Stimulated activated CD4-positive, alpha-beta T cell treated with anti-CD3 and anti-CD28 coated beads, TNF-alpha, amount 100 ng/mL, for 4 hours (primary cell): ENCODE measurements at places on chromosomes 12 and 14.

DNA sequence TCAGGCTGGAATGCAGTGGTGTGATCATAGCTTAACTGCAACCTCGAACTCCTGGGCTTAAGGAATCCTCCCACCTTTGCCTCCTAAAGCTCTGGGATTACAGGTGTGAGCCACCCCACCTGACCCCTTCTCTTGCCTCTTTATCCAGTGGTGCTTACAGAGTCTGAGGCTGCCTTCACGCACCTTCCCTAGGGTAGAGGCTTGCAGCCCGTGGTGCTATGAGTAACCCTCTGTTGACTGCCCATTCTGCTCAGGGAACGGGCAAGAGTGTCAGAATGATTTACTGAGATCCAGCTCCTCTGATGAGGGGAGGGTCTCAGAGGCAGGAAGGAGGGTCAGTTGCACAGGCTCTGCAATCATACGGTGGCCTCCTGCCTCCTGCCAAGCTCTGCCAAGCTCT, 125.1 kb upstream of the TBX3 start:
- DNase-seq: no peak

GRCh38 chr14:22531451-22532344, 57.3 kb downstream of the DAD1 start:
- no peak for DNase-seq

GRCh38 chr14:99234961-99235571, 36.9 kb downstream of the BCL11B start:
- peak; percentile 70 for DNase-seq

DNA sequence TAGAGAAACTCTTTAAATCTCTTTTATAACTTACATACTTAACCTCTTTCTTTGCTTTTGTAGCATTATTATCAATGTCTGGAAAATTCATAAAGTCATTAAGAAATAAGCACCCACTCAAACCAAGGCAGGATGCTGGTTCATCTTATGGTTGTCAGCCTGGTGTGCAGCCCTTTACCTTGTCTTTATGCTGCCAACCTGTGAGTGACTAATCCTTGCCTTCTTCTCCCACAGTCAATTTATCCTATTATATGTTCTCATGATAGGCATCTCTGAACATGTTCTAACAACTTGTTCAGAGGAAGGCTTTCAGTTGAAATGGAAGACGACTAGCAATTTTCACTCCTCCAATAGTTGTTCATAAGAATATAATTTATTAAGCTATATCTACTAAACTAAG, 186.9 kb upstream of the CAND1 start:
- DNase-seq: no peak

GRCh38 chr12:4114986-4115385, 158.6 kb upstream of the CCND2 start:
- DNase-seq: no peak

DNA sequence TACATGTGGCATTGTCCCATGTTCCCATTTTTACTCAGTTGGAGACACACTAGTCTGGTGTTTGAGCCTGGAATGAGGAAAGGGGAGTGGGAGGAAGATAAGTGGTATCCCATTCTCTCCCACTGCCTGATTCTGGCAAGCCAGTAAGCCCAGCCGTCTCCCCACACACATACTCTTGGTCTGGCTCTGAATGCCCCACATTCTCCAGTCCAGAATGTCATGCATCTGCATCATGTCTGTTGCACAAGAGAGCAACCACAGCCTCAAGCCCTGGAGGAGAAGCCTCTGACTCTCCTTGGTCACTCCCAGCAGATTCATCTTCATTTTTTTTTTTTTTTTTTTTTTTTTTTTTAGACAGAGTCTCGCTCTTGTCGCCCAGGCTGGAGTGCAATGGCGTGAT, 48.0 kb downstream of the DRAM1 start:
- DNase-seq: no peak

DNA sequence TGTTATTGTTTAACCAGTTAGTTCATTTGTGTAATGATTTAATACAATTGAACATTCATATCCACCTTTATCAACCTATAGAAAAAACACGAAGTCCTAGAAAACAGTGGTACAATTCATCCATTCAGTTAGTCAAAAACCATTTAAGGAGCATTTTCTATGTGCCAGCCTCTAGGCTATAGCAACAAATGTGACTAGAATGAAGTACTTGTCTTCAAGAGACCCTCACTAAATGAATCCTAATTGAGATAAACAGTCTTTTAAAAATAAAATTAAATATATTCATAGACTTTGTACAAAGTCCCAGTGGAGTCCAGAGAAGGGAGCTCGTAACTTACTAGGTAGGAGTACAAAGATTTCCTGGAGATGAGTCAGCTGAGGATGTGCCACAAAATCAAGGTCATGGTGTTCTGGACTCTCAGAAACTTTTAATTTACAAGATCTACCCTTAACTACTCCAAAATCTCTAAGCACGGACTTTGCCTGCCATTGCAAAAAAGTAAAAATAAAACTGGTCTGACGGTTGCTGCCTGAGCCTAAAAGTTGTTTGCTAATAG, 430.7 kb upstream of the DCN start:
- no peak for DNase-seq

DNA sequence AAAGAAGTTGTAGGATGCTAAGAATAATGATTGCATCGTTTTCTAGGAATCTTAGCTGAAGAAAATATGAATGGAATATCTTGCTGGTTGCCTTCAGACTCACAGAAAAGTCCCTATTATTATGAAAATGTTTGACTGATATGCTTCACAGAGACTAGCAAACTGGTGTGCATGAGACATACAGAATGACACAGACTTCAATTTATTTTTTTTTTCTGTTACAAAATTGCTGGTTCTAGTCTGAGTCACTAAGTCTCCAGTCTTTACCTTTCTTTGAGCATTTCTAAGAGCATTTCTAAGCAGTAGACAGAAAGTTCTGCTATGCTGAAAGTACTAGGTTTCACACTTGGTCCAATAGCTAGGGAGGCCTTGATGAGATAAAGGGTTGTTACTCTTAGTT, 377.6 kb upstream of the ATP2B1 start:
- no peak for DNase-seq

DNA sequence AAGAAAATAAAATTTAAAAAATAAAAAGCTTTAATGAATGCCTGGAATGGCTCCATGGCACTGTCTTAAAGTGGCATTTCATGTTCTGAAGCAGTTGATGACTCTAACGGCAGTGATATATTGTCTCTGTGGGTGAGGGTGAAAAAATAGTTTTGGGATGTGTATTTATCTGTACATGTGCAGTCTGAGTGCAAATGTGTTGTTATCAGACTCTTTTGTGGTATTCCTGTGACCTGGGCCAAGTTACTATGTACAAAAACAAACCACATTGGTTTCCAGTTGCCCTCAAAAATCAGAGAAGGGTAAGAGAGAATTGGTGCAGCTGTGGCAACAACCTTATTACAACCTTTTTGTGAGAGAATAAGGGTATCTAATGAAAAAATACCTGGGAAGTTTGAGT, 81.7 kb upstream of the CCDC91 start:
- no peak for DNase-seq

DNA sequence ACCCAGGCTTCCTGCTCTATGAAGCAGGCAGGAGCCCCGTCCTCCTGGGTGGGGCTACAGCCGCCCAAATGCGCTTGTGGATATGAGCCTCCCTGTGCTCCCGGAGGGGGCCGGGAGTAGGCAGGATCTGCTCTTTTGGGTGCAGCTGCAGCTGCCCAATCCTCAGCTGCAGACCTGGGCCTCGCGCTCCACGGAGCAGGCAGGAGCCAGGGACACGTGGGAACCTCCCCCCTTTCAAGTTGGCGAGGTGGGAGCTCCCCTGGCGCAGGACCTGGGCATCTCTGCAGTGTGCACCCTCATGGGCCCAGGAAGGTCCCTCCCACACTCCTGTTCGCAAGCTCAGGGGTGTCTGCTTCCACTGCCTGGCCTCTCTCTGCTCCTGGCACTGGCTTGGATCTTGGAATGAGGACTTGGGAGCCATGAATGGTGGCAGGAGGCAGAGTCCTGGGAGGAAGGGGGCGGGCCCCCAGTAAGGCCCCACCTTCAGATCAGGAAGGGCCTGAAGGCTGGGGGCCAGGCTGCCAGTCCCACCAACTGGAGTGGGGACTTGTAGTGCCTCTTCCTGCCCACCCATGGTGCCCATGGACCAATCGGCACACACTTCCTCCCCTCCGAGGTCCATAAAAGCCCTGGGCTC, 61.3 kb downstream of the KLRG1 start:
- no peak for DNase-seq

- DNase-seq: no peak
These were observed 370.2 kb downstream of the DPF3 start for GRCh38 chr14:72523424-72524294.

DNA sequence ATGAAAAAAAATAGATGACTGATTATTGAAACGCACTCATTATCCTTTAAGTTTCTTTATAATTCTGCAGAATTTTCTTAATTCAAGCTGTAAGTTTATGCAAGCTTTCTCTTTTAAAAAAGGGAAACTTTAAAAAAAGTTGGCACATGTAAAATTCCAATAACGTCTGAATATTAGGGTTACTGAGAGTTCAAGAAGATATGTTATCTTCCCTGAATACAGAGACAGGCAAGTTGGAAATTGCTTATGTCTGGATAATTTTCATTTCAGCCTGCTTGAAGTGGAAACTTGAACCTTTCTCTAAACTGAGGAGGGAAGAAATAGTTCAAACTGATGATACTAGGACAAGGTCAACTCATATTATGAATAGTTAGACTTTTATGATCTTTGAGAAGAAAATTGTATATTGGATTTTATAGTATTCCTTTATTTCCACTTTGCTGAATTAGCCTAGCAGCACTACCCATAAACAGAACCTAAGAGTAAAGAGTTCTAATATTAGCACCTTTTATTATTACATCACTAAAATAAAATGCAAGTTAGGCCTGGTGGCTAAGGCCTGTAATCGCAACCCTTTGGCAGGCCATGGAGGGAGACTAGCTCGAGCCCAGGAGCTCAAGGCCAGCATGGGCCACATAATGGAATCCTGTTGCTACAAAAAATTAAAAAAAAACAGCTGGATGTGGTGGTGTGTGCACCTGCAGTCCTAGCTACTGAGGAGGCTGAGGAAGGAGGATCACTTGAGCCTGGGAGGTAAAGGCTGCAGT, 288.0 kb downstream of the TRHDE start:
- no peak for DNase-seq

DNA sequence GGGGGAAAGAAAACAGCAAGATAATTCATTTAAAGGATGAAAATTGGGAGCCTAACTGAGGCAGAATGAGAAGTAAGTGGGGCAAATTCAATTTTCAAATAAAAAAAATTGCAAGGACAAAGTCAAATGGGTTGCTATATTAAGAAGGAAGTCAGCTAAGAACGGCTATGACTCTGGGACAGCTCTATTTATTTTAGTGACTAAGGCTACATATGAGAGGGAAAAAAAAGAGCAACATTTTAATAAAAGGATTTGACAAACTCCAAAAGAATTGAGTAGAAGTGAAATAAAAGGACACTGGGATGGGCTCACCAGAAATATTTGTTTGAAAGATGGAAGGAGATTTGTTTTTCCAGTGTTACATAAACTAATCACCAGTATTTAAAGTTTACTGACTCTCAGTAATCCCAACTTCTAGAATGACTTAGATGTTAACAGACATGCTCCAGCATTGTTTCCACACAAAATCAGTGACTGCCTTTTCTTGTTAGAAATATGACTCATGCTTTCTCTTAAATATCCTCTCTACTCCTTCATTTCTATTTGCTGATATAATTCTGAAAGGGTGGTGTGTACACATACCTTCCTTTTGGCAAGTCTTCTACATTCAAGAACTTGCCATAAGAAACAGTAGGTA, 198.5 kb downstream of the SLC25A21 start:
- DNase-seq: no peak

DNA sequence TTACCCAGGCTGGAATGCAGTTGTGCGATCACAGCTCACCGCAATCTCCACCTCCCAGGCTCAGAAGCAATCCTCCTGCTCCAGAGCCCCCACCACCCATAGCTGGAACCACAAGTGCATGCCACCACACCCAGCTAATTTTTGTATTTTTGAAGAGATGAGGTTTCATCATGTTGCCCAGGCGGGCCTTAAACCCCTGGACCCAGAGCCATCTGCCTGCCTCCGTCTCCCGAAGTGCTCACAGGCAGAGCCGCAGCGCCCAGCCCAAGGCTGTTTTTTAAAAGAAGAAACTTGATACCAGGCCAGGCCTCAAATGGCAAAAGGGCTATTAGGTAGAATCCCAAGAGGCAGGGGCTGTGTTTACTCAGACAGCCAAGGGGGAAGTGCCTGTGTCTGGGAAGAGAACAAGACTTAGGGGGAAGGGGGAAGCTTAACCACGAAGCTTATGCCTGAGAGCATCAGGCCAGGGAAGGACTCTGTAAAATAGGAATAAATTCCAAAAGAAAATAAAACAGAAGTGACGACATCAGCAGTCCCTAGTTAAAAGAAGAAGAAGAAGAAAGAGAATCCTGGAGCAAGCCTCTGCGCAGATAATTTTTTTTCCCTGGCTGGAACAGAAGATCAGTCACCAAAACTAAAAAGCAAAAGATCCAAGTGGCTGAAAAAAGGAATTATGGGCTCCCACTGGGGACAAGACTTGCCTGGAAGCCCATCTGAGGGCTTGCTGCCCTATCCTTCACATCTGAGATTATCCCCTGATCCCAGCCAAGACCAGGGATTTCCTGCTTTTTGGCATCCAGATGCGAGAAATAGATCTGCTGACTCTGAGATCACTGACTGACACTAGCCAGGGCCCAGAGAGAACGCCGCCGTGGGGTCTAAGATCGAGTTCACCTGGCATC, 170.5 kb downstream of the NDUFA12 start:
- DNase-seq: no peak

GRCh38 chr12:119544765-119545625, 48.6 kb upstream of the TMEM233 start:
- DNase-seq: peak; percentile 1
